ENCODE measurements at places on chromosomes 16 and 17.

- no peak for DNase-seq
Measured at GRCh38 chr16:17470182-17470907, 415 bp downstream of the XYLT1 start.

DNA sequence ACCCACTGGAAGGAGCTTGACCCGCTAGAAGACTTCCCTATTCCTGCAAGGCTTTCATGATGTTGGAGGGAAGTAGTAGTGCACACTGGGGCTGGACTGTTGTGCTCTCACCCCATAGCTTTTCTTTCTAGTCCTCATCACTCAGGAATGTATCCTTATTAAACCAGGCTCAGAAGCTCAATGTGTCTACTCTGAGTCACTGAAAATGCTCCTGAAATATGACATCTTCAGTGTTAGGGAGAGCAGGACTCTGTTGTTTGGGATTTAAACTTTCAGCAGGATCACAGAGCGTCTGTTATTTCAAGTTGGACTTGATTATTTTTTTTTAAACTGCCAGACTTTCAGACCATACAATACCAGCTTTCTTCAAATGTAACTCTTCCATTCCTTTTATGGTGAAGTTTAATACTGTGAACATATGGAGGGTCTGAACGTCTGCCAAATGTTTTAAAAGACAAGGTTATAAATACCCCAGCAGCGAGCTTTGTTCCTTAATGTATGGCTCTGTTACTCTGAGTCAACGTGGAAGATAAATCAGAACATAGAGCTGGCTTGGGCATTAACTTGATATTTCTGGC is 257.5 kb downstream of the CDH11 start:
- DNase-seq = peak; percentile 59

GRCh38 chr17:82754297-82755208 is 2.7 kb downstream of the TBCD start:
- DNase-seq = no peak

DNA sequence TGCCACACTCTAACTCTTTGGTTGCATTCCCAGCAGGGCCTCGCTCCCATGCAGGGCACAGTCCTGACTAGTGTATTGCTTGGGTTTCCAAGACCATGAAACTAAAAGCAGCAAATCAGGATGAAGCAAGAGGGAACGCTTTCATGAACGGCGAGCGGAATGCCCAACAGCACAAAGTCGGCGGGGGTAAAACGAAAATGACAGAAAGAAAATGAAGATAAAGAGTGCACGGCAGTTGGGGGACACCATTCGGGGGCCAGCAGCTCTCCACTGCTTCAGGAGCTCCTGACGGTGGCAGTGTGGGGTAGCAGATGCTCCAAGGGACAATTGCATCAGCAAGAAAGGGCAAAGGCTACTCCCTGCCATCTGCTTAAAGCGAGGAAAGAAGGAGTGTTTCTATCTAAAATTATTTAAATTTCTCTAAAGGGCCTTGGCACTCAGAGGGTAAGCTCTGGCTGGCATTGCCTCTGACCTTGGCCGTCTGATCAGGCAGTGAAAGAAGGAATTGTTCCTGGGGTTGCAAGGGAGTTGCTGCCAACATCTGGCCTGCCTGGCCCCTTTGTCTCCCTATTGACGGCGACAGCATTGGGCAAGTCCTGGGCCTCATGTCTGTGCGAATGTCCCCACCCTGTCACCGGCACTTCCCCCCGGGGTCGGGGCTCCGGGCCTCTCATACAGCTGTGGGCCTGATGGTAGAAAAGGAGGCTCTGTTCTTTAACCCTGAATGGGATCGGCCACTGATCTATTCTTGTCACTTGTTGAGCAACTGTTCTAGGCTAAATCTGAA is 138.2 kb downstream of the CMIP start:
- DNase-seq = no peak

GRCh38 chr16:89407925-89408300 is 82.4 kb downstream of the ANKRD11 start:
- peak; percentile 47 for DNase-seq

- no peak for DNase-seq
Measured at GRCh38 chr16:55760310-55761001, 72.4 kb downstream of the CES1 start.

DNA sequence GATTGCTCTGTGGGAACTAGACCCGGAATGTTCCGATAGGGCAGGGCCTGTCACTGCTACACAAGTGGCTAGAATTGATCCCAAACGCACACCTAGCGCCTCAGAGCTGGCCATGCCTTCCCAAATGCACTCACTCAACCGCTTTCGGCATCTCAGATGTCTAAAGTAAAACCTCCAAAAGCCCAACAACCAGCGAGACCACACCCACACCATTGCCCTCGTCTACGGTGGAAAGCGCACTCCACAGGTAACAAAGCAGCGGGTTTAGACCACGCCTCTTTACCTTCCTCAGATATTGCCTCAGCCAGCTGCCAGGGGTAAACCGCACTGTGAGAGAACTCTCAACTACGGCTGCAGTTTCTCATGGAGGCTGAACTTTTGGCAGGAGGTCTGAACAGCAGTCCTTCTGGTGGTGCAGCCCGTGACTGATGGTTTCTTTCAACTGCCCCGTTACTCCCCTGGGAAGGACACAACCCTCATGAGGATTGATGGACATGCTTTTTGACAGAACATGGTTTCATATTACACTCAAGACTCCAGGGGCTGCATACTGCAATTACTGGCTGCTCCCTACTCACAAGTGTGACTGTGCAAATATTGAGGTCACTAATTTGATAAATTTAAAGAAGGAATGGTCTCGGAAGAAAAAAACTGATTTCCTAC is 34.5 kb downstream of the USP7 start:
- DNase-seq = no peak

DNA sequence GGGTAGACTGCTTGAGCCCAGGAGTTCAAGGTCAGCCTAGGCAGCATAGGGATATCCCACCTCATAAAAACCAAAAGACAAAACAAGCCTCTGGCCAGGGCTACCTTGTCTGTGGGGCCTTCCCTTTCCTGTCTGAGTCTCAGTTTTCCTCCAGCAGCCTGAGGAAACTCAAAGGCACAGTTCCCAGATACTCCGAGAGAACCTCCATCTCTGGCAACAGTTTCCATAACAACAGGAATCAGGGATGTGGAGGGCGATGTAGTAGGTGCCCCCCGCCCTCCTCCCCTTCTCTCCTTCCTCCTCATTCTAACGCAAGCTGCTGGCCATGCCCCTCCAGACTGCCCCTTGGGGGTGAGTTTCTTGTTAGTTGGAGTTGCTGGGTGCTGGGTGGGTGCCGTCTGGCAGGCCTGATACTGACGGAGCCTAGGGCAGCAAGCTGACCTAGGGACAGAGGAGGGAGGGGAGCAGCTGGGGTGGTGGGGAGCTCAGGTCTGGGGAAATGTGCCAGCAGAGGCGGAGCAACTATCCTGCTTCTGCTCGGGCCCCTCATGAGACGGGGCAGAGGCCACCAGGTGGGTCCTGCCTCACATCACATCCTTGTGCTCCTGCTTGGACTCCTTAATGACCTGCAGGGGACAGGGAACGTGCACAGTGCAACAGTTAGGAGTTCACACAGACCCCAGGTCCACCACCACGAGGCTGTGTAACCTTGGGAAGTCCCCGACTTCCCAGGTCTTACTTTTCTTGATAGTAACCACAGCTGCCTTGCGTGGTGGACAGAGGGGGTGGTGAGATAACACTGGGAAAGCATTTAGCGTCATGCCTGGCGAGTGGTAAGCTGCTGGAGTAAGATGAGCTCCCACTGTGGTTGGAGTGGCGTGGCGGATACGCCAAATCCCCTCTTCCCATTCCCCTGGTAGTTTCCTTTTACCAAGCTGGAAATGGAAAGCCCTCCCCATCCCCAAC is 7.8 kb upstream of the EFTUD2 start:
- DNase-seq = peak; percentile 79

DNA sequence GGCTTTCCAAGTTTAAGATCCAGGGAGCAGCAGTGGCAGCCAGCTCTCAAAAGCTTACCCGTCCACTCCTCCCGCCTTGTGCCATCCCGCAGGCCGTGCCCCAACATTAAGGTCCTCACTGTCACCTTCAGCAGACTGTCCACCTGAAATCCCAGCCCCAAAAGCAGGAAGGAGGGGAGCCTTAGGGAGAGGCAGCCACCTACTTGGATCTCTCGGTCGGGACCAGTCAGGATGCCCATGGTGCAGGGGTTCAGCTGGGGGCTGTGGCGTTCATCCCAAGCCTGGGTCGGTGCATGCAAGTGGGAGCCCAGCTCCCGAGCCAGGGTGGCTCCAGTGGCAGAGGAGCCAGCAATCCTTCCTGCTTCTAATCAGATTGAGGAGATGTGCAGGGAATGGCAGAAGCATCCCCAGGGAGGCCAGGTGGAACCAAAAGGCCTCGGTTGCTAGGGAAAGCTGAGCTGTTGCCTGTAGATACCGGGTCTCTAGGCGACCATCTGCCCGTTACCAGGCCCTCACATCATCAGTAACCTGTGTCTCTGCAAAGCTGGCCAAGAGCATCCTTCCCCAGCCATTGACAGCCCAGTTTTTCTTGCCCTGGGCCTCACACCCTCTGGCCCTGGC is 24.6 kb downstream of the CNGB1 start:
- DNase-seq = no peak

DNA sequence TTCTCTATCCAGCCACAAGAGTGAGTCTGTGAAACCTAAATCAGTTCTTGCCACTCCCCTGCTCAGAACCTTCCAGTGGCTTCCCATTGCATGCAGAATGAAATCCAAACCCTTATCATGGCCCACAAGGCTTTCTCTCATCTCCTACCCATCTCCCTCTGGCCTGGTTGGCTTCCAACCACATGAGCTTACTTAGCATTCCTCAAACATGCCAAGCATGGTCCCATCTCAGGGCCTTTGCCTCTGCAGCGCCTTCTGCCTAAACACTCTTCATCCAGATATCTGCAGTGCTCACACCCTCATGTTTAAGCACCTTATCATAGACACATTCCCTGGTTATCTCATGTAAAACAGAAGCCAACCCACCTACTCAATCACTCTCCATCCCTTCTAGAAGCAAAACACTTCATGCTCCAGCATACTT is 15.5 kb downstream of the TK2 start:
- DNase-seq = no peak

DNA sequence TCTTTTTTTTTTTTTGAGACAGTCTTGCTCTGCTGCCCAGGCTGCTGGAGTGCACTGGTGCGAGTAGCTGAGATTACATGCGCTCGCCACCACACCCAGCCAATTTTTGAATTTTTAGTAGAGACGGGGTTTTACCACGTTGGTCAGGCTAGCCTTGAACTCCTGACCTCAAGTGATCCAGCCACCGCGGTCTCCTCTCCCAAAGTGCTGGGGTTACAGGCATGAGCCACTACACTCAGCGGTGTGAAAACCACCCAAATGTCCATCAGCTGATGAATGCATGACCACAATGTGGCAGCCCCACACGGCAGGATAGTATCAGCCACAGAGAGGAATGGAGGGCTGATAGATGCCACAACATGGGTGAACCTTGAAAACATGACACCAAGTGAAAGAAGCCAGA is 2.1 kb downstream of the P2RX5 start:
- no peak for DNase-seq

GRCh38 chr17:69534235-69534621 is 119.7 kb downstream of the MAP2K6 start:
- no peak for DNase-seq

- peak; percentile 37 for DNase-seq
Measured at GRCh38 chr17:43658900-43659299, 2.8 kb downstream of the MEOX1 start.

GRCh38 chr16:26701243-26701886 is 365.4 kb upstream of the C16orf82 start:
- DNase-seq = no peak

DNA sequence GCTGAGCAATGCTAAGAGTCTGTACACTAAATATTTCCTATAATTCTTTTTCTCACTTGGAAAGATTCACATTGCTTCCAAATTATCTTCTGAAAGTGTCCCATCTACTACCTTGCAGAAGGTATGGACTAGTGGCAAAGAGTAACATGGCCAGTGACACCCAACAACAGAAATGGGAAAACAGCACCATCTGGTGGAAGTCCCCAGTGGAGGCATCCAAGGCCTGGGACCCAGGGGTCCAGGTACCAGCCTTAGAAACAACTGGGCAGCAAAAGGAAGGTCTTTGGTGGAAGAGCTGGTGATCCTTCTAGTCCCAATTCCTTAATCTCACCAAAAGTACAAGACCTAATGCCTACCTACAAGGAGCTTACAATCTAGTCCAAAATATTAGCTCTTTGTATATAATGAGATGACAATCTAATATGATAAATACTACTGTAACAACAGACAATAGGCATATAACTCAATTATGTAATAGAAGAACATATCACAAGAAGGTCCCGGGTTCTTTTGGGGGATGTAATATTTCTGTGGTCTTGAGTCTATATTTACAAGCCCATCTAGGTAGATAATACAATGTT is 55.3 kb downstream of the SKAP1 start:
- peak; percentile 84 for DNase-seq

DNA sequence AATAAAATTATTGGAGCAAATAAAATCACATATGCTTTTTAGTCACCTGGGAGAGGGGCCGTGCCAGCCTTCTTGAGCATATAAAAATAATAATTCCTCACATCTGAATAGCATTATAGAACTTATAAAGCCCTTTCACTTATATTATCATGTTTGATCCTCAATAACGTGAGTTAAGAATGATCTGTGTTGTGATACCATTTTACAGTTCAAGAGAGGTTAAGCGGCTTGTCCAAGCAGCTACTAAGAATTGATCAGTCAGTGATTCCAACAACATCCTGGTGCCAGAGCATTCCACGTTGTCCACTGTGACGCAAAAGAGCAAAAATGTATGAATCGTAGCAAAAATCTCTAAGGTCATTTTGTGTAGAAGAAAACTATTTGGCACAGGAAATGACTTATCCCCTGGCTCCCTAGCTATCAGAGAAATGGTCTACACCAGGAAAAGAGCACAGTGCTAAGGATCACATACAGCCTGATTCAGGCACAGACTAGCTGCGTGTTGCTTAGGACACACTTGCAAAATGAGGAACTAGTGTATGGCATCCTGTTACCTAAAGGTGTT is 33.0 kb downstream of the ANKFN1 start:
- DNase-seq = no peak

DNA sequence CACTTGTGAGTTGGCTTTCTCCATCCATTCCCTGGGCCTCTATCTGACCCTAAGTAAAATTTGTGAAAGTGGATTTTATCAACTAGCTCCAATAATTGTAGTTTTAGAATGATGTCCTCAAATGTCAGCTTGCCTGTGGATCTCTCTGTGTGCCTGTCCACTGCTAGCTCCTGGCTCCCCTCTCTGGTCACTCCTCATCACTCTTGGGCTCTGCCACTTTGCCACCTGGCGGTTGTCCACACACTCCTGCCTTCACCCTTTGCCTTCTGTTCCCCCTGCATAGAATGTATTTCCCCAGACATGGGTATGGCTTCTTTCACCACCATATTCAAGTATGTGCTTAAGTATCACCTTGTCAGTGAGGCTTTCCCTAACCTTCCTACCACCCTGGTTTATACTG is 19.8 kb downstream of the ANKFN1 start:
- no peak for DNase-seq

GRCh38 chr17:35287286-35287811 is 44.5 kb downstream of the SLFN5 start:
- DNase-seq = no peak

GRCh38 chr16:9820476-9821246 is 361.6 kb downstream of the GRIN2A start:
- DNase-seq = no peak
